ENCODE measurements at places on chromosomes 1 and 21.

GRCh38 chr1:20446796-20447195 lies 39.2 kb downstream of the CAMK2N1 start:
- DNase-seq: no peak

- no peak for DNase-seq
These were observed 21.9 kb downstream of the FASLG start for GRCh38 chr1:172680733-172681275.

GRCh38 chr1:197677752-197678295 lies 97.5 kb downstream of the DENND1B start:
- no peak for DNase-seq

DNA sequence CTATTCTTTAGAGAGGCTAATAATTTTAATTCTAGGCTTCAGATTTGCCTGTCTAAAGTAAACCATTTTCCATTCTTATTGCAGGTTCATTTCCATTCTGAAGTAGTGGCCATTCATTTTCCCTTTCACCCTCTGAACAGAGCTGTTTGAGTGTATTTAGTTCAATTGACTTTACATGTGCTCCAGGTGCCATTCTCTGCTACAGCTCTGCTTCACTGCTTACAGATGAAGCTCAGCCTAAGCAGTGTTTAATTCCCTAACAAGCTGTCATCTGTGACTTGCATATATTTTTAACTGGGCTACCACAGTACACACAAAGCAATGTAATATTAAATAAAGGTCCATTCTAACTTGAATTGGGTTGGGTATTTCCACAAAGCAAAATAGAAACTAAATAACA lies 1031.6 kb downstream of the KCNT2 start:
- no peak for DNase-seq

DNA sequence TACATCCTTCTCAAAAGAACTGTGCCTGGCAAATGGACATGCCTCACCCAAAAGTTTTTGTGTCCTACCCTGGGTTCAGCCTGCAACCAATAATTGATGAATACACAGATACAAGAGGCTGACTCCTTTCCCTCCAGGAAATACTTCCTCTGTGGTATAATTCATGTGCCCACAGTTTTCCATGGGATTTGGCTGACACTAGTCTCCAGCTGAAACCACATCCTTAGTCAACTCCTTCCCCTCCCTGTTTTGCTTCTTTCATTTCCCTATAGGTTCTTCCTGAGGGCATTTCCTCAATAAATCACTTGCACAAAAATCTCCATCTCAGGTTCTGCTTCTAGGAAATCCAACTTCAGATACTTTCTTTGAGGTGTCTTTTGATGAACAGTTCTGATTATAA lies 436.6 kb upstream of the C1orf87 start:
- no peak for DNase-seq

DNA sequence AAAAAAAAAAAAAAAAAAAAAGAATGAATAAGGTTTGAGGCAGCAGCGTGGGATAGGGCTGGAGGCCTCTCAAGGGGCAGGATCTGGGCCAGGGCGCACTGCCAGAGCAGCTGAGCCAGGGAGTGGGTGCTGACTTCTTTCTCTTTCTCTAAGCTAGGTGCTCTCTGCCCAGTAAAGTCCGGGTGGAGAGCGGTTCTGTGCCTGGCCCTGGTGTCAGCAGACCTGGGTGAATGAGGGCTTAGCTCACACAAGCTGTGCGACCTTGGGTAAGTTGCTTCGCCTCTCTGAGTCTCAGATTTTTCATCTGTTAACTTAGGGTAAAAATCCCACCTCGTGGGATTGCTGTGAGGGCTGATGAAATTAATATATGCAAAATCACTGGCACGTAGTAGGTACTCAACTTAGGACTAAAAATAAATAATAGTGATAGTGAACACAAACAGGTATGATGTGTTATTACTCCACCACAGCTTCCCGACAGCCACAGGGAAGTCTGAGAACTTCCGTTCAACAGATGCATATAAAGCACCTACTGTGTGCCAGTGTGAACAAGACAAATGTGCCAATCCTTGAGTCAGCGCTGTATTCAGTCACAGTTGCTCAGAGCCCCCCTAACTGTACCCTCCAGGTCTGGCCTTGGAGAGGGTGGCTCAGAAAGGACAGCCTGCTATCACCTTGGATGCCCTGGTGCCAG lies 2.0 kb upstream of the FAM131C start:
- DNase-seq: no peak

DNA sequence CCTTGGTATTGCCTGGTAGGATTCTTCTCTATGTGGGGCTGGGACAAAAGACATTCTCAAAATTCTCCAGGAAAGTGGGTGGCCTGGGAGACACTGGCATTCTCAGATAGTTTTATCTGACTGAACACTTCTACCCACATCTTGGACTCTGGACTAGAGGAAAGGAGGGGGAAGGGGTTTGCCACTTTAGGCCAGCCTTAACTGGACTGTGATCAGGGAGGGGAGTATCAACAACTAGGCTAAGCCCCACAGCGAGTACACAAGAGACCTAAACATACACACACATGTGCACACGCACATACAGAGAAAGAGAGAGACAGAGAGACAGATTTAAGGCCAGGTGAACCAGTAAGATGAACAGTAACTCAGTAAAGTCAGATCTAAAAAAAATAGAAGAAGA lies 1.2 kb upstream of the SEMA6C start:
- no peak for DNase-seq

DNA sequence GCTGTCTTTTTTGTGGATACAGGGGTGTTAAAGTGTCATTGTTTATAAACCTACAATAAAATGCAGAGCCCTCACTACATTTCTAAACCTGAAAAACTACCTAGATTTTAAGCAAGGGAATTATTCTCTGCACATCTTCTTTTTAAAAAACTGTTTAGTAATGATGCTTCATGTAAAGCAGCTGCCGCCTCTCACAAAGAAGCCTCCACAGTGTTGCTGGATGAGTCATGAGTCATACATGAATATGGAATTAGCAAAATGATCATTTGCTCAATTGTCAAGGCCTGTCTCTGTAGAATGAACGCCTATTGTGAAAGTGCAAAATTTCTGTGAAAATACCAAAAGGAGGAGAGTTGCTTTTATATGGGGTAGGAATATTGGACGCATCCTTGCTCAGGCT lies 259.5 kb upstream of the CHRM3 start:
- no peak for DNase-seq

DNA sequence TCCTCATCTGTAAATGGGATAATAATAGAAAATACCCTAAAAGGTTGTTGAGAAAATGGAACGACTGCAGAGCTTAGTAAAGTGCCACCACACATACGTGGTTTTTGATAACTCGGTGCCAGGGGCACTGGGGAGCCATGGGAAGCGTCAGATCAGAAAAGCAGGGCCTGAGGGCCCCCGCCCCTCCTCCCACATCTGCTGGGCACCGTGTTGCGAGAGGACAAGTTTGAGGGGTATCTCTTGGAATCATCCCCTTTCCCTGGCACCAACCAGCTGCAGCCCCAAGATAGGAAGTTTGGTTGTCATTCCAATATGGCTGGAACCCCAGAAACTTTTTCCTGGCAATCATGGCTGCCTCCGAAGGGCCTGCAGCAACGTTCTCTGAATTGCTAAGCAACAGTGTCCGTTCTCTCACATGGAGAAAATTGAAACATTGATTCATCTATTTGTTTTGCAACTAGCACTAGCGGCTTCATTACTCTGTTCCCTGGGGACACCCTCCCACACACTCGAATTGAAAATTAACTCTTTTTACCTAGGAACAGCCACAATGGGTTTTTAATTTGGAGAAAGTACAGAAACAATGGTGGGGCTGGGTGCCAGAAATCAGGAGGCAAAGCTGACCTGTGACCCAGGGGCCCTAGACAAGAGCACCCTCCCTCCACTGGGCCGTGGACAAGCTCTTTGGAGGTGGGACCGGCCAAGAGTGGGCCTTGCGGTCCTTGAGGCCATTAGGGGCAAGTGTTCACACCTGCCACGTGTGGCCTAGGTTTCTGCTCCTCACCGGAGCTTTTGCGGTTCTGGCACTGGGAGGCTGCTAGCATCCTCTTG lies 190.0 kb upstream of the VAMP3 start:
- no peak for DNase-seq

GRCh38 chr1:26263212-26263611 lies 16.7 kb upstream of the SH3BGRL3 start:
- no peak for DNase-seq

GRCh38 chr1:50417946-50418599 lies 5.2 kb downstream of the DMRTA2 start:
- DNase-seq: no peak

- DNase-seq: no peak
These were observed 2.7 kb upstream of the SDHB start for GRCh38 chr1:17056551-17056950.
